ENCODE measurements at places on chromosomes 11 and 22.

DNA sequence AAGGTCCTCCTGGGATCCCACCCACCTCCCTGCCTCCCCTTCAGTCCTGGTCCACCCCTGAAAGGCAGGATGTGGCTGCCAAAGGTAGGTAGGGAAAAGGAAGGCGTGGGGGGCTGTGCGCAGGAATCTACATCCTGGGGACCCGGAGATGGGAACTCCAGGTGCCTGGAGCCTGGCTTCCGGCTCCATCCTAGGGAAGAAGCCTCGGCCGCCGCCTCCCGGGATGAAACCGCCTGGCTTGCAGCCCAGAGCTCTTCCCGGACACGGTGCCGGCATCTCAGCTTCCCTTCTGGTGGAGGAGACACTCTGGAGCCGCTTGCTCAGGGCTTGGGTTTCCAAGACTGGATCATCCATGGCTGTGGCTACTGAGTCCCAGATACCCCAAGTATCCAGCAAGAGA is 33.3 kb upstream of the PDGFB start:
- no peak for DNase-seq

DNA sequence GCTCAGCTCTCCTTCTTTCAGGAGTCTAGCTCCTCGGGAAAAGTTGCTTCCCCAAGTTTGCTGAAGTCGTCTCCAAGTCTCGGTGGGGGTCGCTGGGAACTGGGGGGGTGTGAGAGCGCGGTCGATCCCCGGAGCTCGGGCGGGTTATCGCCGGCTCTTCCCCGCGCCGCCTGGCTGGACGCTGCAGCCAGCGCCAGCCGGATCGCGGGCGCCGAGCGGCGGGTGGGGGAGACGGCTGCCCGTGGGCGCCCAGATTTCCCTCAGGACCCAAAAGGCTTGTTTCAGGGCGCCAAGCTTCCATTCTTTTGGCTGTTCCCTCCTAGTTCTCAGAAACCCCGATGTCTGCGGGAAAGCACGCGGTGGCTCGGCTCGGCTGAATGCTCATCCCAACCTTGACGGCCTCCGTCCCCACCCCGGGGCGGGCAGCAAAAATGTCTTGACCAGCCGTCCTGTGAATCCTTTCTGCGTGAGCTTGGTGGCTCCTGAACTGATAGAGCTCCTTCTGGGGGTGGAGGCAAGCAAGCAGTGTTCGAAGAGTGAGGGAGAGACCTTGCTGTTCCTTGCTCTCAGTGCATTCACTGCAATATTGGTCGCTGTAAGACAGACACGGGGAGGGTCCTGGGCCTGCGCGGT is 1.7 kb downstream of the ZBTB16 start:
- no peak for DNase-seq

DNA sequence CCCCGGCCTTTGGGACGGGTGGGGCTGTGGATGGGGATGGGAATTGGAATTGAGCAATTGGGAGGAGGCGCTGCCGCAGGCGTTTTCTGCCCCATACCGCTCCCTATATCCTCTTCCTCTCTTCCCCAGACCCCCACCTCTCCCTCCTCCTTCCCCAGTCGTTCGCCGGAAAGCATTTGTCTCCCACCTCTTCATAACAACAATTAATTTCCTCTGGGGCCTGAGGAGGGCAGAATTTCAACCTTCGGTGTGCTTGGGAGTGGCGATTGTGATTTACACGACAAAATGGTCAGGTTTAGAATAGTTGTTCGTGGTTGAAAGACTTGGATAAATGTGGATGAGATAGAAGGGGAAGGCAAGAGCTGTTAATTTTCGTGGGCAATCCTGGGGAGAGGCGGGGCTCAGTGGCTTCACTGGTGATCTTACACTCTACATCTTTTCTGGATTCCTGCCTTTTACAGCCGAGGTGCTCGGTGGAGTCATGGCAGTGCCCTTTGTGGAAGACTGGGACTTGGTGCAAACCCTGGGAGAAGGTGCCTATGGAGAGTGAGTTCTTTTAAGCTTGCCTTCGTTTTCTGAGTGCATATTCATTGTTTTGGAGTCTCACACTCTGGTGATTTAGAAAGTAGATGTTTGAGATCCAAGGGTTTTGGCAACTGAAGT is 1.5 kb downstream of the CHEK1 start:
- DNase-seq: no peak

DNA sequence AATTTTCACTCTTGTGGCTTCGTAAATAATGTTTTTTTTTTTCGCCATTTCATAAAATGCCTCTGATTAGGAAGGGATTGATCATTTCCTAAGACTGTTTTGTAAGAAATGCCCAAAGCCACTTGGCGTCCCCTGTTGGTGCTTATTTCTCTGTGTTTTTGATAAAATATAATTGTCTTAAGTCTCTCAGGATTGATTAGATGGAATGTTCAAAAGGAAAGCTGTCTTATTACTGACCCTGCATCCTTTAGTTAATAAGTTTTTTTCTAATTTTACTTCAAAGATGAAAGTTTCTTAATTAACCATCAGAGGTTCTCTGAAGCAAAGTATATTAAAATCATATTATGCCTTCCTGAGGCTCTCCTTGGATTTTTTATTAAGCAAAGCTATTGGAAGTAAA is 624.3 kb upstream of the TENM4 start:
- DNase-seq: no peak

Measured in NCI-H1048 (cell line).